Neural crest cell (in vitro differentiated cells): ENCODE measurements at places on chromosomes 4 and X.
A peak's percentile ranks its signal among the peaks of the same experiment; 100 is the strongest.

DNA sequence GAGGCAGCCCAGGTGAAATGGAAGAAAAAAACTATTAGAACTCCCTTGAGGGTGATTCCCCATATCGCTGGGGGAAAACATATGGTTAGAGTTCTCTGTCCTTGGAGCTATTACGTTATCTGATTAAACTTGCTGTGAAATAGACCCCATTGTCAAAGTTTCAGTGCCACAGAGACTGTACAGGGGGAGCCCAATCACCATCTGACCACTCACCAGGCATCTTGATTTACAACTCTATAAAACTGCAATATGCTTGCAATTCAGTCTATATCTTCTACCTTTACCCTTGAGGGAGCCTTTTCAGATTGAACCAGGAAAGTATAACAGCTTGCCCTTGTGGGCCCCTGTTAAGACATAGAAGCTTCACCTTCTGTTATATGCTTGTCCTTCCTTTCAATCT lies 18.2 kb downstream of the TMEM255A start:
- DNase-seq = no peak

DNA sequence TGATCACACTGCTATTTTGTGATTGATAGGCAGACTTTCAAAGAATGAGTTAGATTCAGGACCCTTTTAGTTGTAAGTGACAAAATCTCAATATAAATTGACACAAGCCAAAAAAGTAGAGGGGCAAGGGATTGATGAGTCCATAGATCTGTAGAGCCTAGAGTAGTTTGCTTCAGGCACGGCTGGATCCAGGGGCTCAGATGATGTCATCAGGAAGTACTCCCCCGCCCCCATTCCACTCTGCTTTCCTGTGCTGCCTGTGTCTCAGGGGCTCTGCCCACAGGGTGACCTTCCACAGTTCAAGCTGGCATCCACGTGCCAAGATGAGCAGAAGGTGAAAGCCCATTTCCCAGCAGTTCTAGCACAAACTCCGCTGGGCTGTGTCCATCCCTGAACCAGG lies 13.6 kb downstream of the WFS1 start:
- DNase-seq = no peak

- no peak for DNase-seq
Measured at GRCh38 chrX:124260845-124261244, 71.6 kb upstream of the TEX13D start.

DNA sequence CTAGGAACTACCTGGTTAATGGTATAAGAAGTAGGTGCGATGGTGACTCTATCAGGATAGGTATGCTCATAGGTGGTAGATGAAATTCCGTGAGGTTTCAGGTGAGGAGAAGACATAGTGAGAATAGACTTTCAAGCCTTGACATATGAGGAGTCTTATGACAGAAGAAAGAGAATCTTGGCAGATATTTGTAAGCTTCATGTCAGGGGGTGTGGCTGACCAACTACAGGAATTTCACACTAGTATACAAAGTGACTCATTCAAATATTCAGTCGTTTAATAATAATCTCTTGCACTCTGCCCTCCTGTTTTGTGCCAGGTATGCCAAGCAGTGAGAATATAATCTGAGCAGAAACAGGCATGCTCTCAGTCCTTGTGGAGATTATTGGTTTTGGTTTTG lies 22.8 kb downstream of the PACRGL start:
- DNase-seq = no peak

GRCh38 chr4:48195374-48195773 lies 61.3 kb upstream of the TXK start:
- DNase-seq = no peak

DNA sequence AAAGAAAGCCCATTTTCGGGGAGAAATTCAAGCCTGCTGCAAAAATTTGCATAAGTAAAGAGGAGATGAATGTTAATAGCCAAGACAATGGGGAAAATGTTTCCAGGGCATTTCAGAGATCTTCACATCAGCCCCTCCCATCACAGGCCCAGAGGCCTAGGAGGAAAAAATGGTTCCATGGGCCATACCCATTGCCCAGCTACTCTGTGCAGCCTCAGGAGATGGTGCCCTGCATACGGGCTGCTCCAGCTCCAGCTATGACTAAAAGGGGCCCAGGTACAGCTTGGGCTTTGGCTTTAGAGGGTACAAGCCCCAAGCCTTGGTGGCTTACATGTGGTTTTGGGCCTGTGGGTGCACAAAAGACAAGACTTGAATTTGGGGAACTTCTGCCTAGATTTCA lies 168.0 kb upstream of the DIPK2B start:
- no peak for DNase-seq

- DNase-seq = no peak
Measured at GRCh38 chr4:77820649-77821561, 1.7 kb upstream of the CNOT6L start.

- DNase-seq = peak; percentile 76
Measured at GRCh38 chrX:48918643-48919340, at the start of gene PIM2. PIM2 (minus strand) TSS chrX:48919024; CDS start chrX:48918834, 190 bp downstream.

DNA sequence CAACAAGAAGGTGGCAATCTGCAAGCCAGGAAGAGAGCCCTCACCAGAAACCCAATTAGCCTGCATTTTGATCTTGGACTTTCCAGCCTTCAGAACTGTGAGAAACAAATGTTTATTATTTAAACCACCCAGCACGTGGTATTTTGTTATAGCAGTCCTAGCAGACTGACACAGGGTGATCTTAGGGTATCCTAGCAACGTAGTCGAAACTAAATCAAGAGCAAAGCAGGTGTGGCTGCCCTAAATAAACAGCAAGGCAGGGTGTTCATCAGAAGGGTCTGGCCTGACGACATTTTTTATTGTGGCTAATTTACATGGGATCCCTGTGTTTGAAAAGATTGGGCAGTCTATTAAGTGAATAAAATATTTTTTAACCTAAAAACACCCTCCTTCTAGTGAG lies 198.8 kb downstream of the VEGFC start:
- DNase-seq = no peak

DNA sequence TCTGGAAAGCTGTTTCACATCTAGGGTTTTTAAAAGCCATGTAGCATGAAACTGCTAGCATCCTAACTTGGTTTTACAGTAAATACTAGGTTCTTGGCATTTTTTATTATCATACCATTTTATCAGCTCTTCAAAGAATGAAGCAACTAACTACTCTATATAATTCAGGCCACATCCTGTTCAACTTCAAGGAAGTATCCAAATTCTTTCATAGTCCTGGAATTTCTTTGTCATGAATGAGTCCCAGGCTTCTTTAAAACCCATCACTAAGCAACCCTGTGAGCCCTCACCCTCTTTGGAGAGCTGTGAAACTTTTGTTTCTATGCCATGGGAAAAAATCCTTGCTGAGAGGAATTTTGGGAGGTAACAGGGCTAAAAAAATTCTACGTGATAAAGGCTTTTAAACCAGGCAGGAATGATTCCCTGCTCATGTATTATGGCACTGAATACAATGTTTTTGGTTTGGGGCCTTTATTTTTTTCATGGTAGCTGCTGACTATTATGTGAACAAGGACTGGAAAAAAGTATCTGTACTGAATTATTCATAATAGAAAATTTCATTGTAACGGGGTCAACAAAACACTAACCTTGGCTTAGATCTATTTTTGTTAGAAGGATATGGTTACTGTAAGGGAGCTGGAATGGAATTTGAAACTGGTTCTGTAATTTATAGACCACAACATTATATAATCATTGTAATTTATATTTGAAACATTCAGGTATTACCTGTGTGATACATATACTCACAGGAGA lies 164.9 kb downstream of the DCTD start:
- DNase-seq = no peak
